ENCODE measurements at places on chromosomes 16 and 17.

GRCh38 chr17:36761203-36761950 lies 160.0 kb downstream of the MRM1 start:
- no peak for DNase-seq

GRCh38 chr16:12084436-12084835 lies 107.9 kb downstream of the SNX29 start:
- no peak for DNase-seq

DNA sequence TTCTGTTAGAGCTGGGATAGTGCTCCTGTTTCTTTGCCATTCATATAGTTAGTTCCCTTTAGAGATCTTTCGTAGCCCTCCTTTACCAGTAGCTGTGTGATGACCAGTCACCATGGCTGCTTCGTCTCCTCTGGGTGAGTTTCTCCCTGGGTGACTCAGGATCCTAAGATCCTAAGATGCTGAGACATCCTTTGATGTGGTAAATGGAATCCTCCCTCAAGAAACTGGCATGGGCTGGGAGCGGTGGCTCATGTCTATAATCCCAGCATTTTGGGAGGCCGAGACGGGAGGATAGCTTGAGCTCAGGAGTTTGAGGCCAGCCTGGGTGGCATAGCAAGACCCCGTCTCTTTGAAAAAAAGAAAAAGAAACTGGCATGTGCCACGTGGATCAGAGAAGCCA lies 5.9 kb downstream of the PHAF1 start:
- no peak for DNase-seq

GRCh38 chr16:5845046-5845445 lies 747.5 kb upstream of the EEF2KMT start:
- DNase-seq, result no peak

DNA sequence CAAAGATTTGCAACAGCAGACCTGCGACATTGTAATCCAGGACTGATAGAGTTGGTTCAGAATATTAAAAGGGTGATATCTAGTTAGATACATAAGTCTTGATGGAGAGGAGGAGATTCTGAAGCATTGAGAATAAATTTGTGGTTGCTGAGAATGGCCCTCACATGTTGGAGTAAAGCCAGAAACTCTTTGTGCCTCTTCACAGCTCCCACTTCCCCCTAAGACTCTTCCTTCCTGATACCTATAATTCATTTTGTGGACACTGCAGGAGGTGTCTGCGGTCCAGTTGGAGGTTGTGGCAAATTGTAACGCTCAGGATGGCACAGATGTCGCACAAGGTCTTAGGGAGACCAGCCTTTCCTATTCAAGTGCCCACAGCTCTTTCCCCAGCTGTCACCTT lies 17.5 kb downstream of the WWOX start:
- no peak for DNase-seq

GRCh38 chr17:78307887-78308638 lies 51.8 kb downstream of the SOCS3 start:
- no peak for DNase-seq

Measured in activated T-cell treated with anti-CD3 and anti-CD28 coated beads, Interleukin-2, amount 50 U/mL, for 4 hours (primary cell).